ENCODE measurements at places on chromosomes 16 and 17.

GRCh38 chr16:74813109-74813641, 38.6 kb upstream of the FA2H start:
- peak; percentile 63 for DNase-seq

- no peak for DNase-seq
These were observed 94.9 kb downstream of the TOX3 start for GRCh38 chr16:52451971-52452421.

- no peak for DNase-seq
These were observed 8.2 kb downstream of the MTSS2 start for GRCh38 chr16:70677499-70678120.

DNA sequence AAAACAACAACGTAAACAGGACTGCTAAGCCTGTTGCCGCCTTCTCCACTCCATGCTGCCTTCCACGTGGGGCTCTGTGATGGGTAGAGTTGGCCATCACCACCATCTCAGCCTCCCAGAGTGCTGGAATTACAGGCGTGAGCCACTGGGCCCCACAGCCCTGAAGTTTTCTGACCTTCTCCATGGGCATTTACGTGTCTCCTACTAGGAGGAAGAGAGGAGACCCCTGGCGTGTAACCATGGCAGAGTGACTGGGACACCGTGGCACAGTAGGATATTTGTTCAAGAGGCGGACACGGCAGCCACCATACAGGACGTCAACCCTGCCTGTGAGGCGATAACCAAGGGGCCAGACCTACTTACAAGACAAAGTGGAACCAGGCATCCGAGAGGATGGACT, 31.1 kb downstream of the TRPV3 start:
- DNase-seq, result no peak

- no peak for DNase-seq
These were observed 336.8 kb upstream of the MON1B start for GRCh38 chr16:76854234-76854633.

GRCh38 chr17:4786106-4786511, at the start of gene VMO1:
TSS of gene VMO1 (minus strand) at chr17:4786364. CDS start at chr17:4786352, 12 bp downstream.
- peak; percentile 28 for DNase-seq

DNA sequence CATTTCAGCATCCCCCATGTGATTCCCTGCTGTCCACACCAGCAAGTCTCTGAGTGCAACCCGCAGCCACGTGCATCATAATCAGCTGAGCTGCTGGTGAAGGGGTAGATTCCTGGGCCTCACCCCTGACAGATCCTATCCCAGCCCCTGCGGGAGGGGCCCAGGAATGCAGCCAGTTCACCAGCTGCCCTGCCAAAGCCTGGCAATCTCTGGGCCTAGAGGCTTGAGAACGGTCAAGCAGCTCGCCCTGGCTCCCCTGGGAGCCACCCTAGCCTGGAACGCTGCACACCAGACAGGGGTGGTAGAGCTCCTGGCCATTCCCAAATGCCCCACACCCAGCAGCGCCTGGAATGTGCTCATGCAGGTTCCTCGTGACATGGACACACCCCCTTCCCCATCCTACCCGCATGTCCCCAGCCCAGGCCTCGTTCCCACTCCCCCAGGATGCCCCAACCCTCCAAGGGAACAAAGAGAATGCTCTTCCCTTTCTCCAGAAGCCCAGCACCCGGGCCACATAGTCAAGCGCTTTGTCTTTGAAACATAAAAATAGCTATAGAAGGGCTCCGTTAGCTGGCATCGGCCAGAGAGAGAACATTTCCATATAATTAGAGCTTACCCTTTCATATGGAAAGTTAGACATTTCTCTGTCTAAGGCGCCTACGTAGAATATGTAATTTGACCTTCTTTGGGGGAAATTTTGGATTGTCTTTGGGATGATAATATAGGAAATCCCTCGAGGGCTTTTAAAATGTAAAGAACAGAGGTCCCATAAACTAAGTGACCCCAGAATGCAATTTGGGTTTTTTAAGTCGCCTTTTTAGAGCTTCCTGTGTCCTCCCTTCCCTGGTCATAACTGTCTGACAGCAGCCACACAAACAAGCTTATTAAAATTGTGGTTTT, 3.4 kb downstream of the CEP295NL start:
- peak; percentile 66 for DNase-seq

DNA sequence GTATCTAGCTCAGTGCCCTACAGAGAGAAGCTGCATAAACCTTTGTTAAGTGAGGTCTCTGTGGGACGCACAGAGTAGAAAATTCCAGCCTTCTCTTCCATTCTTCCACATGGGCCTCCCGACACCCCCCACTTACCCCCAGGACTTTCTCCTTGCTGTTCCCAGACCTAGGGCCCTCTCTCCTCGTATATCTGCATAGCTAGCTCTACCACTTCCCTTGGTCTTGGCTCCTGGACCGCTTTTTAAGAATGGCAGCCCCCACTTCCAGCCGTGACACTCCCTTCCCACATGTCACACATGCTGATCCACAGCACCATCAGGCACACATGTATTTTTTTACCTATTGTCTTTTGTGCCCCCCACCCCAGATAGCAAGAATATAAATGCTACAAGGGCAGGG, 16.7 kb upstream of the FOXJ1 start:
- DNase-seq, result peak; percentile 5

Measured in heart left ventricle (tissue), 16 donors.